ENCODE measurements at places on chromosomes 11 and 22.

DNA sequence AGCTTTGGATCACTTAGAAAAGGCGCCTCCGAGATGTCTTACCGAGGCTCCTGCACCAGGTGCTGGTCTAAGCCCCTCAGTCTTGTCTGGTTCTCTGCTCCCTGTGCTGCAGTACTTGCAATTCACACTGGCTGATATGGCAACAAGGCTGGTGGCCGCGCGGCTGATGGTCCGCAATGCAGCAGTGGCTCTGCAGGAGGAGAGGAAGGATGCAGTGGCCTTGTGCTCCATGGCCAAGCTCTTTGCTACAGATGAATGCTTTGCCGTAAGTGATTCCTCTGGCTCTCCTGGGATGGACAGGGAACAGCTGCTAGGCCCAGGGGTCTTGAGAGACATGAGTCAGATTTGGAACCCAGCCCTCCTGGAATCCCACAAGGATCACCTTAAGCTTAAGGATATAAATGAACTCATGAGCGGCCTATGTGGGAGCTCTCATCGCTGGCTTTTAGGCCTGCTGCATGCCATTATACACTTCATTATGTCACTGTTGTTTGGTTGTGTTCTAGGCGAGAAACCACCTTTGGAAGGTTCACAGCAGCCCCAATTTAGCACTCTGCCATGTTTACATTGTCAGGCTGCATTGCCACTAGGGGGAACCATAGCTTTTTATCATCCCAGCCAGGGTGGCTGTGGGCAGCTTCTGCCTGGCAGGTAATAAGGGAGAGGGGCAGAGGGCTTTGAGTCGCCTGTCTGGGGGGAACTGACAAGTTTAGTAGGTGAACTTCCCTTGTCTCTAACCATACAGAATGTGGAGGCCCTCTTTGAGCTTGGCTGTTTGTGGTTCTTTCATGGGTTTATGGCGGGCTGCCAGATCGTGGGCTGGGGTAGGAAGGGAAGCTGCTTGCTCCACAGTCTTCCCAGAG lies 8.5 kb downstream of the ACAD8 start:
- no peak for DNase-seq

GRCh38 chr22:17349172-17349571 lies 20.1 kb upstream of the CECR2 start:
- no peak for DNase-seq

GRCh38 chr11:1879342-1879940 lies 12.3 kb downstream of the PRR33 start:
- DNase-seq, result no peak

- no peak for DNase-seq
Observed at GRCh38 chr22:35326854-35327562, 27.3 kb downstream of the TOM1 start.

- no peak for DNase-seq
Observed at GRCh38 chr11:115710426-115710825, 206.2 kb upstream of the CADM1 start.

GRCh38 chr11:36146437-36146836 lies 142.8 kb downstream of the COMMD9 start:
- no peak for DNase-seq
